Central memory CD4-positive, alpha-beta T cell (primary cell): ENCODE measurements at places on chromosomes 16 and 17.

DNA sequence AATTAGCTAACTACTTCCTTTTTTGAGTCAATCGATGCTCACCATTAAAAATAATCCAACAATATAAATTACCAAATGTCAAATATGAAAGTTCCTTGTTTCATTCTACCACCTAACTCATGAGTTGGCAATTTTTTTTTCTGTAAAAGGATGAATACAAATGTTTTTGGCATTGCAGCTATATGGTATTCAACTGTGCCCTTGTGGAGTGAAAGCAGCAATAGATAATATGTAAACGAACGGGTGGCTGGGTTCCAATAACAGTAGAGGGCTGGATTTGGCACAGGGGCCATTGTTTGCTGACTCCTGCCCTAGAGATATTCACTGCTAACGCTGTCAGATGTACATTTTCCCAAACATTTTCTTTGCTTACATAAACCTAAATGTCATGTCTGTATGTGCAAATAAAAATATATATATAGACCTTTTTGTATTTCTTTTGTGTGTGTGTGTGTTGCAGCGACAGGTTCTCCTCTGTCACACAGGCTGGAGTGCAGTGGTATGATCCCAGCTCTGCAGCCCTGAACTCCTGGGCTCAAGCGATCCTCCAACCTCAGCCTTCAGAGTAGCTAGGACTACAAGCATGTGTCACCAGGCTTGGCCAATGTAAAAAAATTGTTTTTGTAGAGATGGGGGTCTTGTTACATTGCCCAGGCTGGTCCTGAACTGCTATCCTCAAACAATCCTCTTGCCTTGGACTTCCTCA lies 73.9 kb downstream of the RPGRIP1L start:
- DNase-seq: no peak

- no peak for DNase-seq
Measured at GRCh38 chr16:84527532-84528269, 23.2 kb upstream of the MEAK7 start.

DNA sequence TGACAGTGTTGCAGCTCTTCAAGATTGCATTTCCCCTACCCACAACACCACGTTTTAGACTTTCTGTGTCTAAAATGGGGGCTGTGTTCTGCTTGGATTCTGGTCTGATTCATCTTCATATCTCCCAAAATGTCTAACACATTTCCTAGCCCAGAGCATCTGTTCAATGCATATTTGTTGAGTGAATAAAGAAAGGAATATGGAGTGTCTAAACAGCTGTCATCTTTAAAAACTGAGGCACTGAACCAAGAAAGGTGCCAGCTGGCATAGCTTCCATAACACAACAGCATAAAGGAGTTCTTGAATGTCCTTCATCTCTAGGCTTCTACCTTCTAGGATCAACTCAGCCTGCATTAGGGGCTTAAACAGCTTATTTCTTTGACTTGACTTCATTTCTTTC lies 67.4 kb downstream of the CDH11 start:
- no peak for DNase-seq

DNA sequence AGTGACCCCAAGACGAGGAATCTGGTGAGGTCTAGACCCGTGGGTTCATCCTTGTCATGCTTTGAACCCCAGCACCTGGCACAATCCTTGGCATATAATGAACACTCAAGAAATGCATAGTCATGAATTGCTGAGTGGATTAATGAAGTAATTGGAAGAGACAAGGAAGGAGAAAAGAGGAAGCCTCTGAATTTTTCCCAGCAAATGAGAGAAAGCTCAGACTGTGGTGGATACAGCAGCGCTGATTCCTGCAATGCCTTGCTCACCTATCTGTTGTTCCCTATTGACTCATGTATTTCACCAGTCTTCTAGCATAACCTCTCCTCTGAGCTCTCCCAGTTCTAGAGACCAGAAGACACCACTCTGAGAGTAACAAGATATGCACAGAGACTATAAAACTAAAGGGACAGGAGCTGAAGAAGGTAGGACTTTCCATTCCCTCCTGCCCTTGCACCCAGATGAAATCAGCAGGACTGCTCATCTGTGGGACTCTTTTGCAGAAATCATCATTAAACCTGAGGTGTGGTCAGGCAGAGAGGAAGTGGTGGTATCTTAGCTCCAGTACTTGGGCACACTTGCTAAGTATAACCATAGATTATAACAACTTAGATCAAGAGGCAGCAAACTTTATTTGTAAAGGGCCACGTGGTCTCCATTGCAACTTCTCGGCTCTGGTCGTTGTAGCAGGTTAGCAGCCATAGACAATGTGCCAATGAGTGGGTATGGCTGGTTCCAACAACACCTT lies 102.8 kb downstream of the MAF start:
- DNase-seq: no peak

GRCh38 chr17:17364338-17364667 lies 61.1 kb downstream of the NT5M start:
- DNase-seq: no peak

- no peak for DNase-seq
Measured at GRCh38 chr16:2319606-2320005, 20.9 kb downstream of the ABCA3 start.

DNA sequence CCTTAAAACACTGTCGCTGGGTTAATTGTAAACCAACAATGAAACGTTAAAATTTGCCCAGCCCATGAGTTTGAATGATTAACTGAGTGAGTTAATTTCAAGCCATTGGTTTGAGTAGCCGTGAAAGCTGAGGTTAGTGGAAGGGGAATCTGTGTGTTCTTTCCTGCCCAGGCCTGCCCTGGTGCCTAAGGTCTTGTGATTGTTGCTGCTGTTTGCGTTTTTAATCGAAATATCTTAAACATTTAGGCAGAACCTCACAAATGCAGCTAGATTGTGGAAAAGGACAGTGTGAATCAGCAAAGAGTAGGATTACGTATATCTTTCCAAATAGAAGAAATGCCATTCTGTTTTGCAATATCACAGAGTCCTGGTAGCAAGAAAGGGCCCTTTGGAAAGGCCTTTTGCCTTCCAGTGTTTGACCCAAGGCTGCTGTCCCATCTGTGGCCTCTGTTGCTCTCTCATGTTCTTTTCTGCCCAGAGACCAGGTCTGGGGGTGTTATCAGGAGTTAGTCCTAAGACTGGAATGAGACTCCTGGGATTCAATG lies 113.8 kb downstream of the MSI2 start:
- DNase-seq: no peak

- DNase-seq: no peak
Measured at GRCh38 chr16:53775821-53776431, 72.0 kb downstream of the FTO start.

GRCh38 chr16:66604376-66605176 lies at the start of gene CMTM3:
TSS of gene CMTM3 (plus strand) at chr16:66604704. CDS start at chr16:66604806, 102 bp downstream.
- peak; percentile 69 for DNase-seq

DNA sequence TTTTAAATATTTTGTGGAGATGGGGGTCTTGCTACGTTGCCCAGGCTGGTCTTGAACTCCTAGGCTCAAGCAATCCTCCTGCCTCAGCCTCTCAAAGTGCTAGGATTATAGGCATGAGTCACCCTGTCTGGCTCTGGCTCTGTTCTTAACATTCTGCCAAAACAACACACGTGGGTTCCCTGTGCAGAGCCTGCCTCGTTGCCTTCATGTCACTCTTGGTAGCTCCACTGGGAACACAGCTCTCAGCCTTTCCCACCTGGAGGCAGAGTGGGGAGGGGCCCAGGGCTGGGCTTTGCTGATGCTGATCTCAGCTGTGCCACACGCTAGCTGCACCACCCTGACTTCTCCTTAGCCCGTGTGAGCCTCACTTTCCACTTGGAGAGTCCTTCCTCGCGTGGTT lies 19.3 kb downstream of the CRISPLD2 start:
- no peak for DNase-seq
